ENCODE measurements at places on chromosomes 7 and 10. TPM values are rescaled to one million over a fixed set of nuclear protein-coding genes. Genes with fewer than 3 reads are reported as not detected.
A peak's percentile ranks its signal among the peaks of the same experiment; 100 is the strongest.

Gene GNG11
- total RNA-seq, result not detected

Gene BHLHA15
- total RNA-seq, result 0.40 TPM

Gene ADAP1
- 8.0 TPM for total RNA-seq

- no peak for DNase-seq
Measured at GRCh38 chr10:19920075-19920726, 104.0 kb downstream of the PLXDC2 start.

- no peak for DNase-seq
Measured at GRCh38 chr7:130937016-130937415, 203.0 kb upstream of the KLF14 start.

- DNase-seq, result no peak
Measured at GRCh38 chr7:15571301-15571878, 9.6 kb upstream of the AGMO start.

- peak; percentile 55 for DNase-seq
Measured at GRCh38 chr7:922334-923107, 32.0 kb downstream of the ADAP1 start.

Measured in activated naive CD4-positive, alpha-beta T cell treated with anti-CD3 and anti-CD28 coated beads for 36 hours (primary cell).